Activated naive CD4-positive, alpha-beta T cell treated with Interleukin-2 at 50 U/mL for 16 hours (primary cell): ENCODE measurements at places on chromosomes 2 and 18.

DNA sequence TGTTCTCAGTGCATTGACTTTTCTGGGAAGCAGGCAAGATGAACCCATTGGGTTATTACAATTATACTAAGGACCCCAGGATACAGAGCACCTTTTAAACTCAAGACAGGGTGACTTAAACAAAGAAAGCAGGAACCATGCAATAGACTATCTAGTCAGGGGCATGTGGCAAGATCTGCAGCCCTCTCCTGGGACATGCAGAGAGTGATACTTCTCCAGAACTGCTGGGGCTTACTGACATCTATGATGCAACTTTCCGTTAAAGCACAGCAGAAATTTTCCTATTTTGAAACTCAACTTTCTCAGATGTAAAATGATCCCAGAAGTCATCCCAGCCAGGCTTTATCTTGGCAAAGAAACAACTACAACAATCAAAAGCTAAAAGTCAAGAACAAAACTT, 162.2 kb upstream of the HNMT start:
- DNase-seq = no peak

- DNase-seq = no peak
Measured at GRCh38 chr2:160201849-160202539, 1.9 kb upstream of the ITGB6 start.

- no peak for DNase-seq
Measured at GRCh38 chr18:5729983-5730699, 165.2 kb downstream of the TMEM200C start.

- no peak for DNase-seq
Measured at GRCh38 chr2:177942731-177943130, 129.8 kb downstream of the PDE11A start.

- DNase-seq = no peak
Measured at GRCh38 chr2:149021761-149022160, 16.7 kb upstream of the LYPD6B start.

GRCh38 chr2:135903650-135904049, 27.4 kb upstream of the MCM6 start:
- no peak for DNase-seq
